ENCODE measurements at places on chromosomes 4 and X.

GRCh38 chrX:44619039-44619438 lies 76.4 kb upstream of the FUNDC1 start:
- no peak for DNase-seq

DNA sequence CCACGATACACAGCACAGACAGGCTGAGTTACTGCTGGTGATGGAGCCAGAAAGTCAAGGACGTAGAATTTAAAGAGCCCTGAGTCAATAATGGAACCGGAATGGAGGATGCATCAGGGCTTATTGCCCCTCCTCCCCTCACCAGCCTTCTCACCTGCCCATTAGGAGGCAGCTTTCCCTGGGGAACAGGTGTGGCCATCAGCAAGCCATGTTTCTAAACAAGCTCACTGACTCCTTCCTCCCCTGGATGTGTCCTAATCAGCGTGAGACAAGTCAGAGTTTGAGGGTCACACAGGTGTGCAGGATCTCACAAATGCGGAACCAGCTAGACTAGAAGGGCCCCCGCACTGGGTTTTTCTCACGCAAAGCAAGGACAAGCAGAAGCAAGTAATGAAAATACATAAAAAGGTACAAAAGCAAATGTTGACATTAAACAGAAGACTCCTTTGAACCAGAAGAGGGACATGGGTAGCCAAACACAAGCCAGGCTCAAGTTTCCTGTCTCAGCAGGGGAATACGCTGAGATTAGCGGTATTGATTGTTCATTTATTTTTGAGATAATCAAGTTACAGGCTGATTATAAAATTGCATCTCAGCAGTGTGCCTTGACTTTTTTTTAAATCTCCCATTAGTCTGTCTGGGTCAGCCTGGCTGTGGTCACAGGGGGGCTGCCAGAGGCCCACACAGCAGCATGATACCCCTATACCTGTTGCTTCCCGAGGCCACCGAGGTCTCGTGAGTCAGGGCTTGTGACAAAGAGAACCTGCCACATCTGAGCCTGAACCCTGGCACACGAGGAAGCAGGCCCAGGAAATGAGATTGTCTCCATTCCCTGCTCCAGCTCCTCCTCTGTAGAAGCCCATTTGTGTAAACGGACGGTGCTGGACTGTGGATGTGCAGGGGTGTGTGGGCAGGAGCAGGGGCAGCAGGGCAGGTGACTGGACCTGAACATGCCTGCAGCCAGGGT lies 37.4 kb downstream of the CCKAR start:
- no peak for DNase-seq

GRCh38 chr4:133839326-133839725 lies 362.3 kb downstream of the PABPC4L start:
- no peak for DNase-seq

DNA sequence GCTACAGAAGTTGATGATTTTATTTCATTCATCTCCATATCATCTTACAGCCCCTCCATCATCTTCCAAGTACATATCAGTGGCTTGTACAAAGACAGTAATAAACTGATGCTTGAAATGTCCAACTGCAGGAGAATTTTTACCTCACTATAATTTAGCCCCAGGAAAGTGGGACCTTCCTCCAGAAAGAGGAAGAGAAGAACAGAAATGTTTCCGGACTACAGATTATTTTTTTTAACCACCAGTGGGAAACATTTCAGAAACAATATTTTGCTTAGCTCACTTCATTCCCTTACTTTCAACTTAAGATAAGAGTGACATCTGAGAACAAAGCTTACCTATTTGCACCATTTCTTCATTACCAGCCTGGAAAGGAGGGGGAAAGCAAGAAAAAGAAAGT lies 2.0 kb downstream of the ADAMTS3 start:
- DNase-seq = no peak

GRCh38 chrX:132634521-132634920 lies 145.7 kb upstream of the MBNL3 start:
- no peak for DNase-seq

DNA sequence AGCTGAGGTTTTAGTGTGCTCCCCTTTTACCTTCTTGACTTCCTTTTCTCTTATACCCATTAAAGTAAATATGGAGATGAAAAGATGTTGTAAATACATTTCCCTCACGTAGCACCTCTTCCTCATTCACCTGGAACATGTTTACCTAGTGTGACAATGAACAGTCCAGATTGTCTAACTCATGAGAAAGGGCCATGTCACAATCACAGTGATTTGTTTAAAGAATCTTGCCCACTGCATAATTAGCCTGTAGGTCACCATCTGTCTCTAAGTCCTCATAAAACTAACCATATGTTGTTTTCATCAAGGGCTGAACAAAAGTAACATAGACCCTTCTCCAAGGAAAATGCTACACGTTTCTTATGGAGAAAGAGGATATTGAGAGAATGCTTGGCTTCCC lies 85.7 kb downstream of the TSPAN5 start:
- DNase-seq = no peak

Measured in HS-5 (cell line).